ENCODE measurements at places on chromosomes 16 and 17.

GRCh38 chr17:58513965-58514769 lies at the start of gene MTMR4:
Gene MTMR4, minus strand, starts transcription at chr17:58514638. Its CDS starts 231 bp downstream, at chr17:58514407.
- peak; percentile 67 for DNase-seq

GRCh38 chr17:1111599-1112443 lies 68.0 kb downstream of the ABR start:
- no peak for DNase-seq

- DNase-seq = peak; percentile 18
These were observed 94.7 kb downstream of the SEC14L1 start for GRCh38 chr17:77235370-77235941.

- no peak for DNase-seq
These were observed 50.0 kb downstream of the BEAN1 start for GRCh38 chr16:66477028-66477515.

DNA sequence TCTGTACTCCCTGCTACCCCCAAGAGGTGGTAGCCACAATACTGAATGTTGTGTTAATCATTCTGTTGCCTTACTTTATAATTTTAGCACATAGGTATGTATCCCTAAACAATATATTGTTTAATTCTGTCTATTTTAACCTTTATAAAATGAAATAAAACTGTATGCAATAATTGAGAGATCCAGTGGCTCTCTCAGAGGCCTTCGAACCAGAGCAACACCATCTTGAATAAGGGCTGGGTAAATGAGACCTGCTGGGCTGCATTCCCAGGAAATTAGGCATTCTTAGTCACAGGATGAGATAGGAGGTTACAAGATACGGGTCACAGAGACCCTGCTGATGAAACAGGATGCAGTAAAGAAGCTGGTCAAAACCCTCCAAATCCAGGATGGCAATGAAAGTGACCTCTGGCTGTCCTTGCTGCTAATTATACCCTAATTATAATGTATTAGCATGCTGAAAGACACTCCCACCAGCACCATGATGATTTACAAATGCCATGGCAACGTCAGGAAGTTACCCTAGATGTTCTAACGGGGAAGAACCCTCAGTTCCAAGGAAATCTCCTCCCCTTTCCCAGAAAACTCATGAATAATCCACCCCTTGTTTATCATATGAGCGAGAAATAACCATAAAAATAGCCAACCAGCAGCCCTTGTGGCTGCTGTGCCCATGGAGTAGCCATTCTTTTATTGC lies 2.0 kb upstream of the CANT1 start:
- no peak for DNase-seq

DNA sequence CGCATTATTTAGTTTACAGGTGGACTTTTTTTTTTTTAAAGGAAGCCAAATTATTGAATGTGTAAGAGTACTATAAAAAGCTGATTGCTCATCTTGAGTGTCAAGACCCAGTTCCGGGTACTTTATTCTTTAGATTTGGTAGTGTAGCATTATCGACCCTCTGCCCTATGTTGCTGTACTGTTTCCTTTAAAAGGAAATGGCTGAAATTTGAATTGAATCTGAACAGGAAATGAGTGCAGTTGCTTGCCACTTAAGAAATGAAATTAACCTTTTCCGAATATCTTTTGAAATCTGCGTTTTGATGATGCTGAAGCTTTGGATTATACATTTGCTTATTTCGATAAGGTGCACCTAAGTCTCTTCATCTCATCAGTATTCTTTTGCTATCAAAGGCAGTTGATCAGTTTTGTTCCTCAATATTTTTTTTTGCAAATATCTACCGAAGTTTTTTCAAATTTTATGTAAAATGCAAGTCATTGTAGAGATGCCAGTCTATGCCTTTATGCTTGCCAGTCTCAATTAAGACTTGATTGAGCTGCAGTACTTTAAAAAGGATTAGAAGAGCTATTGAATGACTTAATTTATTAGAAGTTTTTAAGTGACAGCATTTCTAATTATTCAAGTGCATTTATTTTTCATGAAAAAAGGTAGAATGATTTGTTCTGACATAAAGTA lies 1.8 kb downstream of the GGNBP2 start:
- no peak for DNase-seq

DNA sequence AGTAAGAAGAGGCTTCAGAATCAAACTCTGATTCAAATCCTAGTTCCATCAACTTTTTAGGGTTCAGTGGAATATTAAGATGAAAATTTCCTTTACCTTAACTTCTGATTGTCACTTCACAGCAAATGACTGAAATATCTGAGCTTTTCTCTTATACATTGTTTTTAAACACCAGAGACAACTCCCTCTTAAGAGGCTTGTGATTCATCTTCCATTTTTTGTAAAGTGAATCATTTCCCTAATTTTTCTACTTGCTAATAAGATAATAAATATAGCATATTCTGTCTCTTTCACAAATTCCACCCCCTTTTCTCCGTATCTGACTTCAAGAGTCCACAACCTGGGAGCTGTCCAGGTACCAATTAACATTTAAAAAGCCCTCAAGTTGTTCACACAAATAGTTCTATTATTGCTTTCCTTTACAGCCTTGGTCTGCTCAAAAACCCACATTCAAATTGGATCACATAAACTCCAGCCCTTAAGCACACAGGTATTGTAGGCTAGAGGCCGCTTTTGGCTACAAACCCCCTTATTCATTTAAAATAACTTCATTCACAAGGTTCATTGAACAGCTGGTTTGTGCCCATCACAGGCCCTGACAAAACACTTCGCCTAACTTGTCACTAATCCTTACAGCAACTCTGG lies 14.1 kb upstream of the UTP6 start:
- no peak for DNase-seq

DNA sequence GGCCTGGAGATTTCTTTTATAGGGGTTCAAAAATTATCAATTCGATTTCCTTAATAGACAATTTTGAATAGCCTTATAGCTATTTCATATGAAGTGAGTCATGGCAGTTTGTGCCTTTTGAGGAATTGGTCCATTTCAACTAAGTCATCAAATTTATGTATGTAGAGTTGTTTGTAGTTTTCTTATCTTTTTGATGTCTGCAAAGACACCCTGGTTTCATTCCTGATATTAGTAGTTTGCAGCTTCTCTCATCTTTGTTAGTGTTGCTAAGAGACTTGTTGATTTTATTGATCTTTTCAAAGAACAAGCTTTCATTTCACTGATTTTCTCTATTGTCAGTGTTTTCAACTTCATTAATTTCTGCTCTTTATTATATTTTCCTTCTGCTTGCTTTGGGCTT lies 44.2 kb downstream of the N4BP1 start:
- no peak for DNase-seq

DNA sequence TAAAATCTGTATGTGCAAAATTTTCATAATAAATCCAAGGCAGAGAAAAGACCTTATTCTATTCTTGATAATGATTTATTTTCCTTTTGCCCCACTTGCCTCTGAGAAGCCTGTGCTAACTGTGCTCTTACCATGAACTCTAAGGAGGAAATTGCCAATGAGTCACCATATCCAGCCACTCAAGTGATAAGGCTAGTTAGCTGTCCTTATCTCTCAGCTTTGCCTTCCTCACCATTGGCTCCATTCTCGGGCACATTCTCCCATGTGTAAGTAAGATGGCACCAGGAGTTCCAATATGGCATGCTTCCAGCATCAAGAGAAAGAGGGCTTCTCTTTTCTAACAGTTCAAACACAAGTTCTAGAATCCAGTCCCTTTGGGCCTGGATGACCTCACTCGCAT lies 142.4 kb downstream of the TOX3 start:
- DNase-seq = no peak

DNA sequence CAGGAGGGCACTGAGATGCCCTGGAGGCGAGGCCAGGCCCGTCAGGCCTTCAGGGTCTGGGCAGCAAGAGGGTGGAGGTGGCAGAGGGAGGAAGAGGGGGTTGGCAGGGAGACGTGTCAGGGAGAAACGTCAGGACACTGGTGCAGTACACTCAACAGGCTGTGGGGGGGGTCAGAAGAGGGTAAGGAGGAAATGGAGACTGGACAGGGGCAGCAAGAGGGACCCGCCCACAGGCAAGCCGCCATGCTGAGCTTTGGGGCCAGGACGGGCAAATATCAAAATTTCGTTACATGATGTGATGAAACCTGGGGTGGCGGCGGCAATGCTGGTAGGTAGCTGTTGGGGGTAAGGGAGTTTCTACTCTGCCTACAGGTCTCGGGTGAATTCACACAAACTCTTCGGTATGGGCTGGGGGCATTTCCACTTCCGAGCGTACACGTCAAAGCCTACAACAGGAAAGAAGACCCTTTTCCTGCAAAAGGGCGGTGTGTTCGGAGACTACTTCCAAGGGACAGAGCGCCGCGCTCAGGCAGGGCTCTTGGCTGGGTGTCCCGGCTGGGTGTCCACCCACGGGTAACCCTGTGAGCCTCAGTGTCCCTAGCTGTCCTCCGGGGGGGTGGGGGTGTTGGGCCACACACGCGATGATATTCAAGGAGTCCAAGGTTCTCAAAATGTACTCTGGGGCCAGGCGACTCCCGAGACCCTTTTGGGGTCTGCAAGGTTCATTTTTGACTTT lies 43.3 kb upstream of the ATP2A3 start:
- DNase-seq = no peak

- DNase-seq = no peak
These were observed 204.8 kb upstream of the SALL1 start for GRCh38 chr16:51355875-51356274.

- no peak for DNase-seq
These were observed 20.2 kb downstream of the ANKS3 start for GRCh38 chr16:4713663-4714501.

DNA sequence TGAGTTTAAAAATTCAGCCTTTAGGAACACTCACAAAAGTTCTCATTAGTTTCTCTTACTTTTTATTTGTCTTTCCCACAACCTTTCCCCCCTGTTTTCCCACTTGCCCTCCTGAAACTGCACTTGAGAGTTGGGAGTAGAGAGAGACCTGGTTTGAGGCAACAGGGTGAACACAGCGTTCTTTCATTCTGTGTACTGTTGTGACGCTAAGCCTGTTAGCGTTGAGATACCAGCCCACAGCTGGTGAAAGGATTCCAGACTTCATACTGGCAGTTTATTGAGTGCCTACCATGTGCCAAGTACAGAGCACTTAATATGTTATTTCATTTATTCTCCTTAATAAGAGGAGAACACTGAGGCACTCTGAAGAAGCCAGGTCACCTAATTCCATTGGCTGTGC lies 10.3 kb downstream of the TNRC6C start:
- DNase-seq = no peak

DNA sequence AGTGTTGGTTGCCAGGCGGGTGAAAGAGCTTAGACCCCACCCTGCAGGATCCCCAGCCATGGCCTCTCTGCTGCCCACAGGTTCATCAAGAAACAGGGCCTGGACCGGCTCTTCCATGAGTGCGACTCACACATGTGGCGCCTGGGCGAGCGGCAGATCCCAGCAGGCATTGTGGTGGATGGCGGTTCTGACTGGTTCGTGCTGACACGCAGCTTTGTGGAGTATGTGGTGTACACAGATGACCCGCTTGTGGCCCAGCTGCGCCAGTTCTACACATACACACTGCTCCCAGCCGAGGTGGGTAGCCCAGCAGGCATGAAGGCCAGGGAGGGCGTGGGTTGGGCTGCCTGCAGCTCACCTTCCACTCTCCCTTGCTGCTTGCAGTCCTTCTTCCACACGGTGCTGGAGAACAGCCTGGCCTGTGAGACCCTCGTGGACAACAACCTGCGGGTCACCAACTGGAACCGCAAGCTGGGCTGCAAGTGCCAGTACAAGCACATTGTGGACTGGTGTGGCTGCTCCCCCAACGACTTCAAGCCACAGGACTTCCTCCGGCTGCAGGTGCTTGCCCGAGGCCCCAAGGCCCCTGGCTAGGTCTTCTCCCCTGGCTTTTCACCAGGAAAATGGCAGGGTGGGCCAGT lies 9.9 kb downstream of the XYLT2 start:
- no peak for DNase-seq

DNA sequence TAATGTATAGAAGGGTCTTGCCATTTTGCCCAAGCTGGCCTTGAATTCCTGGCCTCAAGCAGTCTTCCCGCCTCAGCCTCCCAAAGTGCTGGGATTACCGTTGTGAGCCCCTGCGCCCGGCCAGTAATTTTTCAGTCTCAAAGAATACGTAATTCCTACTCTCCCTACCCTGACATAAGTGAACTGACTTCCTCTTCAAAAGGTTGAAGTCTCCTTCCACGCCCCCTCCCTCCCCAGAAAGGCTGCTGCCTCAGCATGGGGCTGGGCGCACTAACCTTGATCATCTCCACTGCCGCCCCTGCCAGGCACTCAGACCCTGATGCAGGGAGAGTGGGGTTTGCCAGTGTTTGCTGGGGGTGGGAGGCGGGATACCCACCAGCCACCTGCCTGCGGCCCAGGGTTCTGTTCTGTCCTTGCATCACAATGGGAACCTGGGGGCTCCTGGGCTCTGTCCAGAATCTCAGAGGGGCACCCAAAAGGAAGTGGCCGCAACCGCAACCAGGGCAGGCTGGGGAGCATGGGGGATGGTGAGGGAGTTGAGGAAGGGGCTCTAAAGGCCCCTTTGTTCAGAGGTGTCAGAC lies 27.5 kb downstream of the KIFC3 start:
- no peak for DNase-seq

- no peak for DNase-seq
These were observed 47.4 kb downstream of the PLXDC1 start for GRCh38 chr17:39104046-39104445.

DNA sequence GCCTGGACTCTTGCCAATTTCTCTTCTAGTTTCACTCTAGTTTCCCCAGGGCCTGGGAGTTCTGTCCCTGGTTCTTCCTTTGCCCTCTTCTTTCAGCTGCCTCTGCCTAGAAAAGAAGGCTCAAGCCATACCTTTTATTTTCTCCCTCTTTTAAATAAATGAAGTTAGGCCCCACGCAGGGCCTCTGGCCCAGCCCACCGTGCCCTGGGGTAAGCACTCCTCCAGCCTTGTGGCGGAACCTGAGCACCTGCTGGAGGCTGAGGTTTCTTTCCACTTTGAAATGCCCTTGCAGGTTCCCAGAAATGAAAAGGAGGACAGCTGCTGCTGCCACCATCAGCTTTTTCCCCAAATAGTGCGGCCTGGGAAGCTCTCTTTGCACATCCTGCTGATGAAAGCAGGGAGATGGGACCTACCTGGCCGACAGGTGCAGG lies 139.4 kb downstream of the CCDC182 start:
- DNase-seq = no peak

- DNase-seq = no peak
These were observed 66.1 kb upstream of the SEC14L1 start for GRCh38 chr17:77074681-77075080.

- DNase-seq = no peak
These were observed 25.1 kb downstream of the NT5M start for GRCh38 chr17:17328251-17328650.

DNA sequence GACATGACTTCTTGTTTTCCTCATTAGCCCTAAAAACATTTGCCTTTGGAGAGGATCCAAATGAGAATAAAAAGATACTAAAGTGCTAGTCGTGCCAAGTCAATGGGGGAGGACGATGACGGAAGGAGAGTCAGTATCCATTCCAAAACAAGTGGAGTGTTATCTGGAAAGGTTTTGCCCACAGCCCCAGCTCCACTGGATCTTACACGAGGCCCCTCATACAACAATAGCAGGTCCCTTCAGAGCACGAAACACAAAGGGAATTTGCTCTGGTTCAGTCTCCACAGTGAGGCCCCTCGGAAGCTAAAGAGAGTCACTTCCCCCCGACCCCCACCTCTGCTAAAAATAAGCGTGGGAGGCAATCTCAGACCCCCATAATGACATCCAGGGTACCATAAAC lies 496.9 kb upstream of the ZFHX3 start:
- no peak for DNase-seq

GRCh38 chr17:41906465-41907184 lies 12.1 kb downstream of the ACLY start:
- no peak for DNase-seq

All from stimulated activated CD8-positive, alpha-beta memory T cell treated with anti-CD3 and anti-CD28 coated beads, Interleukin-2, amount 100 ng/mL, for 48 hours (primary cell).